NCI-H1417 (cell line): ENCODE measurements at places on chromosomes 1 and 21.

GRCh38 chr21:26798856-26799751, 46.1 kb downstream of the ADAMTS1 start:
- no peak for DNase-seq

- DNase-seq, result no peak
These were observed 352.5 kb downstream of the NUF2 start for GRCh38 chr1:163674236-163674635.

DNA sequence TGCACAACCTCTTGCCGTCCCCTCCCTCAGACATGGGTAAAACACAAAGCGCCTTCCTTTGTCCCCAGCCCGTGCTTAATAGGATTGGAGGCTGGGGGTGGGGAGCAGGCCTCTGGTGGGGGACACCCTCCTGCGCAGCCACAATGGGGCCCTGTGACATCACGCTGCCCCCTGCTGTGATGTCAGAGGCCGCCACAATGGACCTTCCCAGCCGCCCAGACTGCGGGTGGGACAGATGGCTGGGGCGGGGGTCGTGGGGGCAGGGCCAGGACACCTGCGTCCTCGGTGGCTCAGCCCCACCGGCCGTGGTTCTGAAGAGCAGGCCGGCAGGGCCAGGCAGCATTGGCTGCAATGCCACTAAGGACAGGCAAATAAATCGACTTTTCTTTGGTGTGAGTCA, 39.9 kb downstream of the EPHA2 start:
- DNase-seq, result peak; percentile 52

GRCh38 chr1:64942675-64943074, 23.7 kb downstream of the JAK1 start:
- DNase-seq, result no peak

GRCh38 chr1:162663589-162664106, 31.4 kb downstream of the DDR2 start:
- no peak for DNase-seq

- no peak for DNase-seq
These were observed 463.8 kb downstream of the USP25 start for GRCh38 chr21:16193496-16194094.

GRCh38 chr1:41794031-41794430, 124.7 kb downstream of the HIVEP3 start:
- no peak for DNase-seq

- DNase-seq, result no peak
These were observed 128.2 kb downstream of the ITSN1 start for GRCh38 chr21:33770542-33770941.

DNA sequence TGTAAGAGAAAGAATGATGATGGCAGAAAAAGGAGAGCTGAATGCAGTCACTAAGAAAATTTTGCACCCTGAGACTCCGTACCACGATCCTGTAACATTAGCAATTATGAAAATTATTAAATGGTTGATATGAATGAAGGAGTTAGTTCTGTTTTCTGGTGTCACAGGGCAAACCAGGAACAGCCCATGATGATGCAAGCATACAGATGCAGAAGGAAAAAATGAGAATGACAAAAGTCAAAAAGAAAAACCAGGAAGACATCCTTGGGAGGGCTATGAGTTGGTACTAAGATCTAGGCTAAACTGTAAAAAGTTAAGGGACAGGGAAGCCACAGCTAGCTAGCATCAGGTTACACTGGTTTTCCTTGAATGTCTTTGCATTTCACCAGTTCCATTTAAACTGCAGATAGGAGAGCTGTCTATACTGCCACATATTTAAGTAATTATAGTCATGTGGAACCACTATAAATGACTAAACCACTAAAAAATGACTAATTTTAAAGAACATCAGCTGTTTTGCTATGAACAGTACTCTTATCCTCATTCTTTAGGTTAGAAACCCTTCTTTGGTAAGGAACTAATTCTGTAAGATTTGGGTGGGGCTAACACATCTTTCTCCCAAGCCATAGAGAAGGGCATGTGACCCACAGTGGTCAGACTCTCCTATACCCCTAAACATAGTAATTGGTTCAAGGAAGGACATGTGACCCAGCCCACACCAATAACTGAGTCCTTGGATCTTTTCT, 11.4 kb downstream of the DOCK7 start:
- DNase-seq, result no peak

- peak; percentile 48 for DNase-seq
These were observed 39.0 kb upstream of the SYNC start for GRCh38 chr1:32741413-32742198.

- no peak for DNase-seq
These were observed 12.6 kb upstream of the ADORA3 start for GRCh38 chr1:111516005-111516535.

DNA sequence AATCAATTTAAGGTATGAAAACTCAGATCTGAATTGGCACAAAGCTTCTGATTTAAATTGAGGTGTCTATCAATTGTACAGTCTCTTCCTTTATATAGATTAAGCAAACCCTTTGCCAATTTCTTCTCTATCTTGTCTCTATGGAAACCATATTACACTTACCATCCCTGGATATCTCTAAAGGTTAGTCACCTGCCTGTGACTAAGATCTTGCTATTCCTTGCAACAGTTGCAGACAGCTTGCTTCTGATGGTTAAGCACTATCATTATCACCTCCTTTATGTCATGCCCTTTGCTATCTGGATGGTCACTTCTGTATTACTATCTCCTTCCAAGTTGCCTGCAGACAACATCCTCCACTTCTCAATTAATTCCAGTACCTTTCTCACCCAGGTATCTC, 998.6 kb upstream of the B3GALT2 start:
- DNase-seq, result no peak

DNA sequence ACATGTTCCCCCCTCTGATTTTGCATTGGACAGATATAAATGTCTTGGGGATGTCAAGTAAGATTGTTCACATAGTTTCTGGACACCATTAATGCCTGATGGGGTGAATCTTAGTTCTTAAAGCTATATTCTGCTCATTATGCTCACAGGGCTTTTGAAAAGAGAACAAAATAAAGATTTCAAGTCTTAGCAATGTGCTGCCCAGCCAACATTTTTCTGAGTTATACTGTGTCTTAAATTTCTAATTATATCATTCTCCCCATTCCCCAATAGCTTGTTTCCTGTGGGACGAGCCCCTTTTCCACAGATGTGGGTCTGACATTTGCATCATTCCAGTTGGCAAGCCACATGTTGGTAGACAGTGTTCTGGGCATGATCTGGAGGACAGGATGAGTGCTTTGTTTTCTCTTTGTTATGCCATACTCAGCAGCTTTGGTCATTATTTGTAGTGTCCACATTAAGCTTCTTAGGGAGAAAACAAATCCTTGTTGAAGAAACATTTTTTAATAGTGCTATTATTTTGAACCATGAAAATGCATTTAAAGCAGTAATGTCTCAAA, 32.8 kb downstream of the MTARC1 start:
- DNase-seq, result no peak

DNA sequence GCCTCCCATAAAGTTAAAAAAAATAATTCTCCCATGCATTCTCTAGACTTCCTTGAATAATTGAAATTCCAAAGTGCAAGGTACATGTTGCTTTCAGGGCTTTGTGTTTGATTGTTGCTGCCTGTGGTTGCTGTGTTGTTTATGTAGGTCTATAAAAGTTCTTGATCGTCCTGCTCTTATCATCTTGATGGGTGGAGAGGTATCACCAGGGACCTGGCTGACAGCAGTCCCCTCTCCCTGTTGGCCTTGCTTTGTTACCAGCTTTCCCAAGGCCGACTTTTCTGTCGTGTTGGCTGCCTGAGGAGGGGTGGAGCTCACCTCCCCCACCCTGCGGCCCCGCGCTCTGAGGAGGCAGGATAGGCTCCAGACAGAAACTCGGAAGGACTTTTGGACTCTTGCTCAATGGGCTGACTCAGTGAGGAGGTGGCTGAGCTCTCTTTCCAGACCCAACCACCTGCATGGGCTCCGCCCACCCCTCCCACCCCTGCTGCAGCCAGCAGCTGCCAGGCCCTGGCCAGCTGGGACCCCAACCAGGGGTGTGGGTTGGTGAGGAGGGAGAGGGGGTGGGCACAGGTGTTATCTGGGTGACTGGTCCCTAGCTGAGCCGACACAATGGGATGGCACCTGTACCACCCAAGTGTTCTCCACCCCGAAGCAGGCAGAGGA, 2.0 kb downstream of the INAVA start:
- no peak for DNase-seq

GRCh38 chr1:170669586-170670530, 5.9 kb downstream of the PRRX1 start:
- DNase-seq, result no peak

DNA sequence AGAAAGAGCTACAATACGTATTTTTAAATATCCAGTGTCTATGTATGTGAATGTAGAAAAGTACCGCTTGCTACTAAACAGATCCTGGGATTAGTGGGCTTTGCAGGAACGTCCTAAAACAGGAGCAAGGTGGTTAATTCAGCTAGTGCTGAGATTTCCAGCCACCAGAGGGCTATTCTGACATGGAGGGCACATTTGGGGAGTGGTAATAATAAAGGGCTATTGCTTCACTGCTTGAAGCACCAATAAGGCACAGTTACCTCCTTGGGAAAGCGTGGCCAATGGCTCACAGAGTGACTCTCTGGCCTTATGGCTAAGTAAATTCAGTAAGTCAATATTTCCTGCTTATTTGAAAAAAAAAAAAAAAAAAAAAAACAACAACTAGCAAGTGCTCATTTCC, 152.4 kb downstream of the GABPA start:
- no peak for DNase-seq

- no peak for DNase-seq
These were observed 188.9 kb downstream of the HUNK start for GRCh38 chr21:32061729-32062128.
